NCI-H2081 treated with DMSO at 0.1 percent for 48 hours (cell line): ENCODE measurements at places on chromosomes 11 and 22.

DNA sequence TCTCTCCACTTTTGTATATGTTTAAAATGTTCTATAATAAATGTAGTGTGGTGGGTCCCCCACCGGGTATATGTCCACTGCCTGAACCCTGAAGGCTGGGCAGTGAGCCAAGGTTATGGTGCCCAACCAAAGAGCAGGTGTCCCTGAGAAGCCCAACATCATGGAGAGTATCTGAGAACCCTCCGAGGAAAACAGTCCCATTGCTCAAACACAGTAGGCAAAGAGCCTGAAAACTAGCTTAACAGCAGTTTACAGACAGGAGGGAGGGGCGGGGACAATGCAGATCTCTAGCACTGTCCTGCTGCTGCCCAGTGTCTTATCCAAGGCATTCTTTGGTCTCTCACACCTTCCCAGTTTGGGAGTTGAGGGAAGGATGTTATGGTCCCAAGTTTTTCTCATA lies 91.0 kb downstream of the TMPRSS5 start:
- no peak for DNase-seq

DNA sequence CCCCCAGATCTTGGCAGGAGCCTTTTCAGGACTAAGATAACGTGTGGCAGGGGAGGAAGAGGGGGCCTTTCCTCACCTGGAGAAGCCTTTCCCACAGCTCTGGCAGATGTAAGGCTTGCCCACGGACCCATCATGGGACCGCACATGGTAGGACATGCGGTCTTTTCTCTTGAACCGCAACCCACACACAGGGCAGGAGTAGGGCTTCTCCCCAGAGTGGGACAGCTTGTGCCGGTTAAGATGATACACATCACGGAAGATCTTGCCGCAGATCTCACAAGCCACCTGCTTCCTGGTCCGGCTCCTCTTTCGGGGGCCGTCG lies 1.9 kb downstream of the PATZ1 start:
- DNase-seq: no peak

GRCh38 chr11:81725701-81726100 lies 1008.0 kb downstream of the FAM181B start:
- no peak for DNase-seq

GRCh38 chr11:120141113-120141767 lies 3.3 kb upstream of the TRIM29 start:
- no peak for DNase-seq

DNA sequence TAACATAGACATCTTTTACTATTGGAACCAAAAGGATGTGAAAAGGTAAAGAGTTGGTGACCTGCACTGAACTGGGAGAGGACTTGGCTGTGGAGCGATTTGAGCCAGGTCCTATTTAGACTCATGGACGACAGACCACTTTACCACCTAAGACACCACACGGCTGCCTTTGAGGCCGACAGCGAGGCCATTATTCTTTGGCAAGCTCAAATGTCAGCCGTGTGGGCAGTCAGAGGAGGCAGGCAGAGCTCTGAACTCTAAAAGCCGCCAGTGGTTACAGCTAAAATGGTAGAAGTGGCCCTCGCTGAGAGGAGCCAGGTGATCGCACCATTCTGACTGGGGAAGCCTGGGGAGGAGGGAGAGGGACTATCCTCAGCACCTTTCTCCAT lies 50.5 kb downstream of the SCUBE1 start:
- no peak for DNase-seq

DNA sequence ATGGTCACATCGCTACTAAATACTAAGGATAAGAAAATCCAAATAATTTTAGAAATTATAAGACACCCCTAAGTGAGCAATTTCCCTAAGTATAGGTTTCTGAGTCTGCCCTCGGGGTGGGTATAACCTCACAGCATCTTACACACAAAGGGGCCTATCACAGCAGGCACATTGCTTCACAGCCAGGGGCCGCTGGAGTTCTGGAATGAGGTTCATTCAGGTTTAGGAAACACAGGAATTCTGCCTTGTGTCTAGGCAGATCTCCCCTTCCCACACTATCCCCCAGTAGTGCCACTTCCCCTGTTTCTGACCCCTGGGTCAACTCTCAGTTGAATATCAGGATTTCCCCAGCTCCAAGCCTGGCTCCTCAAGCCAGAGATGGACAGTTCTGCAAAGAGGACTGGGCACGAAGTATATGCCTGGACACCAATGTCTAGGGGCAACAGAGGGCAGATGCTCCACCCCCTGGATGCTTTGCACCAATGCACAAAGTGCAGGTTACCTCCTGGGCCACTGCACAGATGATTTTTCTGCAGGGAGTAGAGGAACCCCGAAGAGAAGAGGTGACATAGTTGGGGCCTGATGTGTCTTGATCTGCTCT lies 11.4 kb downstream of the TUBA8 start:
- DNase-seq: no peak

- DNase-seq: no peak
Measured at GRCh38 chr11:62925745-62926679, 4.8 kb upstream of the CHRM1 start.

DNA sequence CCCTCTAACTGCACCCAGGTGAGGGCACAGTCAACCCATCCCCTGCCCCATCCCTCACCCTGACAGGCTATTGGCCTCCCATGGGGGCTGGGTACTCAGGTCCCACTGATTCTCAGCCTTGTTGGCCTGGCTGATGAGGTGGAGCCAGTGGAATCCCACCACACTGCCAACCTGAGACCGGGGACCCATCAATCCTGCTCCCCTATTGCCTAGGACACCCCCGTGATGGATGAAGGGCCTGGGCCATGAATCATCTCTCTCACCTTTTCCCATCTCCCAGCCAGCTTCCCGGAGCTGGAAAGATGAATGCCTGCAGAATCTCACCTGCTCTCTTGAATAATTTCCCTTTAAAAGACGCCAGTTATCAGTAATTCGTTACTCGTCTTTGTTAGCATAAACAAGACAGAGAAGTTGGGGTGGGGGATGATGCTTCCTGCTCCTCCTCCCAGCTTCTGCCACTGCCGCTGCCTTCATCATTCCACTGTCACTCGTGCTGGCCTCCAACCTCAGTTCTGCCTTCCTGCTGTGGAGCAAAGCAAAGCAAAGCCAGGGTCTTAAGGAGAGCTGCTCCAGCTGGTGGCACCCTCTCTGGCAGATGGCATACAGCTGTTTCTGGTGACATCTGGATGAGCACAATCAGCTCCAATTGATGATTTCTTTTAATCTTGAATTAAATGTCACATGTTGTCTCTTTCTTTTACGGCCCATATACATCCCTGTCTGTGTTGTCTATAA lies 204.0 kb upstream of the NECTIN1 start:
- no peak for DNase-seq

DNA sequence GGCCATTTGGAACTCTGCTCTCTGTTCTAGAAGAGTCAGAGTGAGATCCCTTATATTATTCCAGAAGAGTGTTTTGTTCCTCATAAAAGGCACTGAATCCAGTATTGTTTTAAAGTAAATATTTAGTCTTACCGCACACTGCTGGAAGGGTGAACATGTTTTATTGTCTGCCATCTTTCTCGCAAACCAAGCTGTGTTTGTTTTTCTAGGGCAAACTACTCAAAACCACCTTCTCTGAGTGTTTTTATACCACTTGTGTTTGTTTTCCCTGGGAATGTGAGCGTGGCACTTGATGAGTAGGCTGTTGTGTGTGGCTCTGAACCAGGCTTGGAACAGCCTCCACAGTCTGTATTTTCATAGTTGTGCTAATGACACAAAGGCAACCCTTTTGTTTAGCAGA lies 89.8 kb downstream of the DBX1 start:
- DNase-seq: peak; percentile 24

DNA sequence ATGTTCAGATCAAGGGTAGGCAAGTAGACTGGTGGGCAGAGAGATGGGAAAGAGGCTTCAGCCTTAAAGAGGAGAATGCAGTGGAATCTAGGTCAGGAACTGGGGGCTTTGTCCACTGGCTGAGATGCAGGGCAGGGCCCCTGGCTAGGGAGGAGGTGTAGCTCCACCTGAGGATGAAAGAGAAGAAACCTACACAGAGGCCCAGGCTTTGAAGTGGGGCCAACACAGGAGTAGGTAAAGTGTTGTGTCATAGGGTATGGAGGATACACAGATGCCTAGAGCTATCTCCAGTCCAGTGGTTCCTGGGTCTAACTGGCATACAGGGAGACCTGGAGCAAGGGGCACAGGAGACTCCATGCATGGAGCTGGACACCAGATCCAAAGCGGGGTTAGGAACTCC lies 73.5 kb downstream of the RASSF10 start:
- DNase-seq: no peak

DNA sequence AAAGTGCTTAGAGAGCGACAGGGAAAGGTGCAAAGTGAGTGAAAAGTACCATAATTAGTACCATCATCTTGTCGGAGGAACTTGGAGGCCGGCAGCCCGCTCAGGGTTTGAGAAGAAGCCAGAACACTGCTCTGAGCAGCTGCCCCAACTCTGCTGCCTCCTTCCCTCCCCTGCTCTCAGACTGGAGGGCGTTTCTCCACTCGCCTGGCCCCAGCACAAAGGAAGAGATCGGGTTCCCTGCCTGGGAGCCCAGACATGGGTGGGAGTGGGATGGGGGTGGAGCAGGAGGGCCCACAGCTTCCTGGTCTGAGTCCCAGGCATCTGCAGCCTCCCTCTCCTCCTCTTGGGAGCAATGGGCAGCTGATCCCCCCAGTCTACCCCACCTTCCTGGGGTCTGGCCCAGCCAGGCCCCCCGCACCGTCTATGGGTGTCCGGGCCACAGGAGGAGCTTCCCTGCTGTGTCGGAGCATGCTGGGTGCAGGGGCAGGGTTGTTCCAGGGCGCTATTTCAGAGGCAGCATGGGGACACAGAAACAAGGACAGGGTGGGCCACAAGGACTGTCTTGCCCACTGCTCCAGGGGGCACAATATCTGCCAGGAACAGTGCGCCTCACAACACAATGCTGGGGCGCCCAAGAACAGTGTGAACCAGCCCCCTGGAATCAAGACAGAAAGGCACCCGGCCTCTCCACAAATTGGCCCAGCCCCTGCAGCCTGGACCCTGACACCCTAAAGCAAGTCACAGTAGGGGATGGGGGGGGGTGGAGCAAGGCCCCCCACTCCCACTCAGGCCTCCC lies 4.8 kb downstream of the LIF start:
- no peak for DNase-seq

- DNase-seq: peak; percentile 29
Measured at GRCh38 chr11:26297189-26297975, 34.5 kb upstream of the ANO3 start.

GRCh38 chr22:46090631-46091201 lies 59.6 kb upstream of the PPARA start:
- no peak for DNase-seq

- DNase-seq: no peak
Measured at GRCh38 chr11:64294774-64295173, 3.7 kb downstream of the KCNK4 start.

DNA sequence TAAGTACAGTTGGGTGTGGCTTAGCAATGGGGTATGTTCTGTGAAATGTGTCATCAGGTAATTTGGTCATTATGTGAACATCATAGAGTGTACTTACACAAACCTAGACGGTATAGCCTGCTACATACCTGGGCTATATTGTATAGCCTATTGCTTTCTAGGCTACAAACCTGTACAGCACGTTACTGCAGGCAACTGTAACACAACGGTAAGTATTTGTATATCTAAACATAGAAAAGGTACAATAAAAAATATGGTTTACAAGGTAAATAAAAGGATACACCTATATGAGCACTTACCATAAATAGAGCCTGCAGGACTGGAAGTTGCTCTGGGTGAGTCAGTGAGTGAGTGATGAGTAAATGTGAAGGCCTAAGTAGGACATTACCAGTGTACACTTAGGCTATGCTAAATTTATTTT lies 73.1 kb upstream of the GDPD4 start:
- no peak for DNase-seq

- no peak for DNase-seq
Measured at GRCh38 chr11:35427071-35427470, 7.7 kb upstream of the SLC1A2 start.

DNA sequence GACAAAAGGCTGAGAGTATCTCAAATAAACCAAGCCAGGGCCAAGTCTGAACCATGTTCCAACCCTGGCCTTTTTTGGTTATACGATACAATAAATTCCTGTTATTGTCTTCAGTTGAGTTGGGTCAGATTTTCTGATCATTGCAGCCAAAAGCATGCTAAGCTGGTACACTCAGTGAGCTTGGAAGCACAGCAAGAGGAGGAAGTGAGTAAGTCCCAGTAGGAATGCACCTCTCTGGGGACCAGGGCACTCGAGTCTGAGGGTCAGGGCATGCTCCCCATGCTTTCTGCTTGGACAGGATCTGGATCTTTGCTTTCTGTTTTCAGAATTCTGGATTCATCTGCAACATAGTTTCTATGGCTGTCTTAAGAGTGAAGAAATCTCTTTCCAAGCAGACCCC lies 73.1 kb downstream of the TMPRSS5 start:
- no peak for DNase-seq

GRCh38 chr22:42461511-42461910 lies 29.3 kb upstream of the NFAM1 start:
- peak; percentile 24 for DNase-seq

- no peak for DNase-seq
Measured at GRCh38 chr22:33099593-33099992, 41.4 kb upstream of the SYN3 start.
